ENCODE measurements at places on chromosomes 13 and 19.

DNA sequence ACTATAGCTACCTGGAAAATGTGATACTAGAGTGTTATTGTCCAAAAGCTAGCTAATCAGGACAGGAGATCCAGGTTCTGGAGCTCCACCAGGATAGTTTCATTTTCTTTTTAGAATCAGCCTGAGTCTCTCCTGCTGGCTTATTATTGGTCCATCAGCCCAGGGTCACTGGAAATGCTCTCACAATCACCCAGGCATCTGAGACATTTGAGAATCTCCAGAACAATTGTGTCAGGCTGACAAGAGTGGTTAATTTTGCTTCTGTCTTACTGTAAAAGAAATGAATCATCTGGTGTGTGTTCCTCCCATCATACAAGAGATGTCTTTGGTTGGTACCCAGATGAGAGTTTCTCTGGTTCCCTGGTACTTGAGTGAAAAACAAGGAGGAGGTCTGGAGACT lies 43.6 kb upstream of the ZNF681 start:
- DNase-seq, result no peak

GRCh38 chr13:46516599-46517338 lies 36.2 kb upstream of the LRCH1 start:
- DNase-seq, result no peak

GRCh38 chr13:39401756-39402155 lies 201.2 kb downstream of the LHFPL6 start:
- DNase-seq, result no peak

GRCh38 chr13:79427883-79428282 lies 21.8 kb upstream of the RBM26 start:
- no peak for DNase-seq

DNA sequence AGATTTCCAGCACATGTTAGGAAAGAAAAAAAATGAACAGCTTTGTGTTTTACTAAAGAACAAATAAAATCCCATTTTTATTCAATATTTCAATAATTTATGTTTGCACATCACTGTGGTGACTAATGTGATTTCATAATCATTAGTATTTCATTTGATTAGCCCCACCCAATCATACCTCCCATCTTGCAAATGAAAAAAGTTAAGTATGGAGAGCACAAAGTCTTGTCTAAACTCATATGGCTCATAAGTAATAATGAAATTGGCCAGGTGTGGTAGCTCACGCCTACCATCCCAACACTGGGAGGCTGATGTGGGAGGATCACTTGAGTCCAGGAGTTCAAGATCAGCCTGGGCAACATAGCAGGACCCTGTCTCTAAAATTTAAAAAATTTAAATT lies 3.8 kb downstream of the ZNF490 start:
- no peak for DNase-seq

GRCh38 chr13:97274829-97275649 lies 52.9 kb downstream of the MBNL2 start:
- no peak for DNase-seq

Measured in CD4-positive, alpha-beta T cell treated with Interleukin-6 at 100 ng/mL for 8 hours (primary cell).